ENCODE measurements at places on chromosomes 13 and 19. TPM values are rescaled to one million over a fixed set of nuclear protein-coding genes. Genes with fewer than 3 reads are reported as not detected.
A peak's percentile ranks its signal among the peaks of the same experiment; 100 is the strongest.

DNA sequence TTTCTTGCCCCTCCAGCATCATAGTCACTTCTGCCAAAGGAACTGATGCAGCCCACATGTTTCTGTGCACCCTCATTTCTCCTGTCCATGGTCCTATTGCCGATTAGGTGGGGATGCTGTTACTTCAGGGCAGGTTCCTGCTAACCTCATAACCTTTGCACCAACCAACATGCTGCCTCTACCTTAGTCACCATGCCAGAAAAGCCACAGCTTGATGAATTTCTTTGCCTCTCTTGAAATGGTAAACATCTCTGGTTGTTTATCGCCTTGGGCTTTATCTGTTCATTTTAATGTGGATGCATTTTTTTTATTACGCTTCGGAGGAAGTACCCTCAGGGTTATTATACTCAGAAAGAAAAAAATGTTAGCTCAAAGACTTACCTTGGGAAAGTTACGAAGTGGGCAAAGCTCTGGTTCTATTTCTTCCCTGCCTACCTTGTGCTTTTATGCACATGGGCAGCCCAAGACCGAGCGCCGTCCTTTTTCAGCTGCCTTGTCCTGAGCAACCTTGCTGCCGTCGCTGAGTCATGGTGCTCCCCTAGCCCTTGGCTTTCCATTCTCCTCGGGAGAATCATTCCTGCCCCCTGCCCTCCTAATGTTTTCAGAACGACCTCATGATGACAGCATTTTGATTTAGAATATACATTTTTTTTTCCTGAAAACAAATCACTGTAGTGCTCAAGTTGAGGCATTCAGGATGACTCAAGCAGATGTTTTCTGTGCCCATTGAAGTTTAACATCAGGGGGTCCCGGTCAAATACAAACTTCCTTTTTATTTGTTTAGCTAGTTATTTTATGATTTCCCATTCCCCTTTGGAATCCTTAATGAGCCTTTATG lies 280.0 kb downstream of the SHISA2 start:
- H3K4me1 ChIP-seq: peaks cover 34% of the 10 kb centered on the region
- no peaks in the 10 kb centered on the region for H3K27me3 ChIP-seq
- H3K36me3 ChIP-seq: no peaks in the 10 kb centered on the region

DNA sequence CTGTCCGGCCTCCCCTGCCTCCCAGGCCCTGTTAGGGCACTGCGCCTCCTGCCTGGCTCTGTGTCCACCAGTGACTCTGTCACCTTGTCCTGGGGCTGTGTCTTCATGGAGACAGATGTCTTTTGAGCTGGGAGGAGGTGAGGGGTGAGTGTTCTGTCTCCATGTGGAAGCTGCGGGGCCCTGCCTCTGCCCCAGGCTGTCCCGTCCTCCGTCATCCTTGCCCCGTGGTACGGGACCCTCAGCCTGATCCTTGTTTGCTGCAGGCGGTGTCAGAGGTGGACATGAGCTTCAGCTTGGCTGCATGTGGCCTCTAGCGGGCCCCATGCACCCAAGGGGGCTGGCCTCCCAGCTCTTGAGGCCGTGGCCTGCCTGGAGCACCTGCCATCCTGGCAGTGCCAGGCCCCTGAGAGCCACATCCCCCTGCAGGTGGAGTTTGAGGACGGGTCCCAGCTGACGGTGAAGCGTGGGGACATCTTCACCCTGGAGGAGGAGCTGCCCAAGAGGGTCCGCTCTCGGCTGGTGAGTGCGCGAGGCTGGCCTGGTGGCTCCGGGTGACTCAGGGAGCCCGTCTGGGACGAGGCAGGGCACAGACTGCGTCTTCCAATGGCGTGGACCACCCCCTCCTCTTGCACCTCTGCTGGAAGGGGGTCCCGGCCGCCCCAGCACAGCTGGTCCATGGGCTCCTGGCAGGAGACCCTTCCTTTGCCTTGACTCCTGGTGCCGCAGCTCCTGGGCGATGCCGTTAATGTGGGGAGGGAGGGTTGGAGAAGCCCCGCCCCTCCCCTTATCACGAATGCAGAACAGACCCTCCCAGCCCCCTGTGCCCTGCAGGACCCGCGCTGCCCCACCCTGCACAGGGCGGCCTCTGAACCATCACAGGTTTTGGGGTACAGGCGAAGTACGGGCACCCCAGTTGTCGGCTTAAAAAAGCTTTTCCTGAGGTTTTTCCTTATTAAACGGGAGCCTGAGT lies 181.3 kb downstream of the KDM4B start:
- no peaks in the 10 kb centered on the region for H3K27me3 ChIP-seq
- DNase-seq: no peak
- no peak overlapping the region for H3K27ac ChIP-seq
- H3K4me1 ChIP-seq: peaks cover 24% of the 10 kb centered on the region

GRCh38 chr13:76123548-76123947 lies 487.4 kb downstream of the LMO7 start:
- H3K4me1 ChIP-seq: no peaks in the 10 kb centered on the region
- H3K27ac ChIP-seq: no peak overlapping the region
- DNase-seq: no peak
- H3K27me3 ChIP-seq: no peaks in the 10 kb centered on the region
- H3K4me3 ChIP-seq: no peak overlapping the region
- no peaks in the 10 kb centered on the region for H3K36me3 ChIP-seq

- DNase-seq: no peak
- H3K36me3 ChIP-seq: peaks cover 4% of the 10 kb centered on the region
- no peak overlapping the region for H3K4me3 ChIP-seq
- H3K4me1 ChIP-seq: peaks cover 17% of the 10 kb centered on the region
Observed at GRCh38 chr13:23615395-23616081, 45.3 kb downstream of the TNFRSF19 start.

DNA sequence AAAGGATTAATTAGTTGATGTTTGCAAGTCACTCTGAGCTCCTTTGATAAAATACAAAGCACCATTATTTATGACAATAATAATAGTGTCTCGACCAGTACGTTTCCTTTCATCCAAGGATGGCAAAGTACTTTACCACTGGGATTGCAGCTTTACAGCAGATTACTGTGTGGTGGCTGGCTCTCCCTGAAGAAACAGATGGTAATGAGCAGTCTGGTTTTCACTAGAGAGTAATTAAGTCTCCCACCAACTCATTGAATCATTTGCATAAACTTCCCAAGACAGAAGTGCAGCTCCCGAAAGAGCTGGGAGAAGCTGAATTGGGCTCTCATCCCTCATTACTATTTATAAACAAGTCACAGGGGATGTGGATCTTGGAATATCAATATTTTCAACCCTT lies 48.7 kb downstream of the KLF5 start:
- no peak for DNase-seq
- H3K27ac ChIP-seq: no peak overlapping the region
- H3K27me3 ChIP-seq: no peaks in the 10 kb centered on the region
- H3K4me1 ChIP-seq: no peaks in the 10 kb centered on the region

DNA sequence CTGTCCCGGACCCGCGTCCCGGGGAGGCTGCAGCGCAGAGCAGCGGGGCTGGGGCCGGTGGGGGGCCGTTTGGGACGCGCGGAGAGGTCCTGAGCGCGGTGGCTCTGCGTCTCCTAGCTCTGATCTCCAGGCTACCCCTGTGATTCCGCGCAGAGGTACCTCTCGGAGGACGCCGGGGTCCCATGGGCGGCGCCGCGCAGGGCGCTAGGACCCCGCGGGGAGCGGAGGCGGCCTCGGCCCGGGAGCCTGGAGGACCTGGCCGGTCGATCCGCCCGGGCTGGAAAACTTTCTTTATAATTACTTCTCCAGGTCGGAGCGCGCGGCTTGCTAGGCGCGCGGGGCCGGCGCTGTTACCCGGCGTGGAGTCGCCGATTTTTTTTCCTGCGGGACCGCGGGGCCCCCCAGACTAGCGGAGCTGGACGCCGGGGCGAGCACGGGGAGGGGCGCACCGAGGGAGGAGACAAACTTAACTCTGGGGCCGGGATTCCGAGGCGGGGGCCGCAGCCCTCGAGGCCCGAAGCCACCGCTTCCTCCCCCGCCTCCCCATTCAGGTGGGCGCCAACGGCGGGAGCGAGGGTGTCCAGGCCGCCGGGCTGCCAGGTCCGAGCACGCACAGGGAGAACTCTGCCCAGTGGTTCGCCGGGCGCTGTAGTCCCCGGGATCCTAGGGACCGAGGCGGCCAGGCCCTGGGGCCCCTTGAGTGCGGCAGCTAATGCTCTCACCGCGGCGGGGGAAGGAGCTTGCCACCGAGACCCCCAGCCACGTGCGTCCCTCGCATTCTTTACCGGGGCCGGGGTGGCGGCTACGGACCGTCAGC lies 848 bp upstream of the CEBPA start:
- peaks cover 40% of the 10 kb centered on the region for H3K4me1 ChIP-seq
- peak; percentile 90 for DNase-seq
- peak overlapping the region; percentile 82 for H3K27ac ChIP-seq
- H3K27me3 ChIP-seq: peaks cover 51% of the 10 kb centered on the region
- no peaks in the 10 kb centered on the region for H3K36me3 ChIP-seq
- H3K4me3 ChIP-seq: peak overlapping the region; percentile 80

- H3K4me1 ChIP-seq: no peaks in the 10 kb centered on the region
- H3K27me3 ChIP-seq: peaks cover 63% of the 10 kb centered on the region
- H3K36me3 ChIP-seq: no peaks in the 10 kb centered on the region
- H3K27ac ChIP-seq: no peak overlapping the region
- DNase-seq: no peak
Observed at GRCh38 chr19:47443331-47443730, 24.0 kb upstream of the MEIS3 start.

Gene LCP1
- 8.6 TPM for total RNA-seq
